ENCODE measurements at places on chromosomes 1 and 21. TPM values are rescaled to one million over a fixed set of nuclear protein-coding genes. Genes with fewer than 3 reads are reported as not detected.

GRCh38 chr1:207040181-207040533 lies 7.6 kb upstream of the C1orf116 start:
- no peak for DNase-seq

Gene PROX1
- polyA plus RNA-seq = 0.01 TPM

DNA sequence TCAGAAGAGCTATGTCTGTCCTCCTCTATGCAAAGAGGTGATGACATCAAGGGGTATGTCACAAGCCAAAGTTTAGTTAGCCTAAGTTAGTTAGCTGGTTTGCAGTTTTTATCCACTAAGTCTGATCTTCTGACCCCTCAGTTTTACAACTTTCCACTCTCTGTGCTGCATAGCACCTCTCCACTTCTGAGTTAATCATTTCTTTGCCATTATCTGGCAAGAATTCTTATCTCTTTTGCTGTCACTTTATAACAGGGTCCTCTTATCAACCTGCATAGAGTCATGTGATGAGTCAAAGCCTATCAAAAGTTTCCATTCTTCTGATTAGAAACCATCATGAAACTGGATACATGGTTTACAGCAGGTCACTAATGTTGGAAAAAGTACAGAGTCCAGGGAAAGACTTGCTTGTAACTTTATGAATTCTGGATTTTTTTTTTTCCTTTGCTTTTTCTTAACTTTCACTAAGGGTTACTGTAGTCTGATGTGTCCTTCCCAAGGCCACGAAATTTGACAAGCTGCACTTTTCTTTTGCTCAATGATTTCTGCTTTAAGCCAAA lies at the start of gene NR5A2:
TSS of gene NR5A2 (plus strand) at position 447 of the 560 bp plus-strand sequence. CDS start 138 bp downstream, outside the sequence.
- peak; percentile 80 for DNase-seq

Gene SPATA1
- polyA plus RNA-seq = 0.49 TPM

GRCh38 chr1:220754918-220755295 lies 6.8 kb downstream of the MTARC2 start:
- no peak for DNase-seq

Gene OR2M3
- polyA plus RNA-seq = not detected

Gene PTAFR
- polyA plus RNA-seq = 0.17 TPM

Gene KRTAP19-3
- polyA plus RNA-seq = not detected

GRCh38 chr1:233386336-233386735 lies 58.8 kb downstream of the MAP3K21 start:
- no peak for DNase-seq

DNA sequence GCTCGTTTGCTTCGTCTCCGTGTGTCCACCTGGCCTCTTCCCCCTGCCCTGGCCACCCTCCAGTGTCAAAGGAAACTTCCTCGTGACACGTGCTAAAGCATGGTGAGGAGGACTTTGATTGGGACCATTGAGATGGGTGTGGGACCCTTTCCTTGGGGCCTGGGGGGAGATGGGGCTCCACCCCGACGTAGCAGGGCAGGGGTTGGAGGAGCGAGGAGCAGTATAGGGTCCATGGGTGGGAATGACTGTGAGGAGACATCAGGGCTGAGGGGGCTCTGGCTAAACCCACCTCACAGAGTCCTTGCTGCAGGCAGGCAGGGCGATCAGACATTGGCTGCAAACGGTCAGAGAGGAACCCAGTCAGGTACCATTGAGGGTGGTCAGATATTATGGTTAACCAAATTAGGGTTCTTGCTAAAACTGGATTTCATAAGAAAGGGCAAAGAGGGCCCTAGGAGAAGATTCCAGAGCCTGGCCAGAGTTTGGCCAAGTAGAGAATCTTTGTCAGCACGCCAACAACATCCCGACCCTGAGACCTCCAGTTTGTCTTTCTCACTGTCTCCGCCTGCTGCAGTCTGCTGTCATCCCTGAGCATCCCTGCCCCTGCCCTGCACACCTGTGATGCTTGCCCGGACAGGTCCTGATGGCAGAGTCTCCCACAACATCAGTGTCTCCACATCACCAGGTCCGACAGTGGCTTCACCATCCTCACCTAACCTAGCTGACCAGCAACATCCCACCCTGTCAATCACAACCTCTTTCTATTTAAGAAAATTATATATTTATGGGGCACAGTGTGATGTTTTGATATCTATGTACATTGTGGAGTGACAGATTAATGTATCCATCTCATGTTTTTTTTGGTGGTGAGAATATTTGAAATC lies 8.0 kb downstream of the RNF187 start:
- DNase-seq = no peak

- DNase-seq = no peak
These were observed 13.5 kb upstream of the TNFRSF8 start for GRCh38 chr1:12049616-12050015.

- DNase-seq = no peak
These were observed 68.0 kb upstream of the AKT3 start for GRCh38 chr1:243917863-243918565.

Gene COL18A1
- 89.7 TPM for polyA plus RNA-seq

Gene SLC25A34
- 0.19 TPM for polyA plus RNA-seq

Gene RCSD1
- polyA plus RNA-seq = not detected

Gene MMEL1
- polyA plus RNA-seq = not detected

DNA sequence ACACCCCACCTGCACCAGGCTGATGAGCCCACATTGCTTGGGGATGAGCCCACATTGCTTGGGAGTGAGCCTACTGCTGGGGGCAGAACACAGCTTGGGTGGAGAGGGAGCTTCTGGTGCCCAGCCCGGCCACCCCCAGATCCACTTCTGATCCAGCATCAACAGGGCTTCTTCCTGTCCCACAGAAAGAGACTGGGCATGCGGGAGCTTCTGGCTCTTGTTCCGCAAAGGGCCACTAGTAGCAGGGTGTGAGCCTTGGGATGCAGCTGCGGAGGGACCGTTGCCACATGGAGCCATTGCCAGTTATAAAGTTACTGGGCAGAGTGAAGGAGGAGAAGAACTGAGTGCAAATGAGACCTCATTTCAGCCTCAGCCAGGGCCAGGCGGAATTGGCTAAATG lies 36.3 kb downstream of the PKP1 start:
- DNase-seq = no peak

- DNase-seq = no peak
These were observed 89.8 kb upstream of the ARHGAP29 start for GRCh38 chr1:94327001-94327690.

Gene SLC6A17
- 2.2 TPM for polyA plus RNA-seq

Gene CFHR1
- polyA plus RNA-seq = 0.63 TPM

DNA sequence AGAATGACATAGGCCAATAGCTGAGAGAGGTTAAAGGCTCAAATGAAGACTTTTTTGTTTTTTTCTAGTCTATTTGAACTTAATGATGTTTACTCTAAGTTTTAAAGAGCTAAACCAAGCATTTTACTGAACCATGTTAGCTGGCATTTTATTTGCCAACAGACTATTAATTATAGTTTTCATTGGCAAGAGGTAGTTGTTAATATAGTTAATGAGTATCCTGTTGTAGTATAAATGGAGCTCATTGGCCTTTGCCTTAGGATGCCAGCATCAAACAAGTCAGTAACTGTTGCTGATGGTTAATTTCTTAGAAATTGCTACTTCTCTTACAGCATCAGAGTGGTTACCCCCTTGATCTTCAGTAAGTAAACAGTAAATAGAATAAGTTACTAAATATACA lies 339.0 kb upstream of the B3GALT2 start:
- no peak for DNase-seq

- no peak for DNase-seq
These were observed 37.1 kb upstream of the ANGPTL7 start for GRCh38 chr1:11151826-11152612.

DNA sequence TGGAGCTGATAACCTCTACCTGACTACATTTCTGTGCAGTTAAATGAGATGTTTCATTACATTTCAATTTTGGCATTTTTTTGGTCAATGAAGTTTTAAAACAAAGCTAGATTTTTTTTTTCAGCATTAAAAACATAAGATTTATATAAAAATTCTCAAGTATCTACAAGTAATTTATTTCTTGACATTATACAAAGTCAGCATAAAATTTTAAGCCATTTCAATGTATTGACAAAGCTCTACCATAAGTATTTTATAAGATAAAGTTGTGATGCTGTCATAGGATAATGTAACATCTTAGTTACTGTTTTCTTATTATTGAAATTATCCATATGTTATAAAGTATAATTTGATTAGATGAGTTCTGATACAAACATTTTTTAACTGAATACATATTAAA lies 351.6 kb downstream of the PTBP2 start:
- no peak for DNase-seq

GRCh38 chr1:201625226-201625761 lies 86.4 kb downstream of the NAV1 start:
- DNase-seq = no peak

DNA sequence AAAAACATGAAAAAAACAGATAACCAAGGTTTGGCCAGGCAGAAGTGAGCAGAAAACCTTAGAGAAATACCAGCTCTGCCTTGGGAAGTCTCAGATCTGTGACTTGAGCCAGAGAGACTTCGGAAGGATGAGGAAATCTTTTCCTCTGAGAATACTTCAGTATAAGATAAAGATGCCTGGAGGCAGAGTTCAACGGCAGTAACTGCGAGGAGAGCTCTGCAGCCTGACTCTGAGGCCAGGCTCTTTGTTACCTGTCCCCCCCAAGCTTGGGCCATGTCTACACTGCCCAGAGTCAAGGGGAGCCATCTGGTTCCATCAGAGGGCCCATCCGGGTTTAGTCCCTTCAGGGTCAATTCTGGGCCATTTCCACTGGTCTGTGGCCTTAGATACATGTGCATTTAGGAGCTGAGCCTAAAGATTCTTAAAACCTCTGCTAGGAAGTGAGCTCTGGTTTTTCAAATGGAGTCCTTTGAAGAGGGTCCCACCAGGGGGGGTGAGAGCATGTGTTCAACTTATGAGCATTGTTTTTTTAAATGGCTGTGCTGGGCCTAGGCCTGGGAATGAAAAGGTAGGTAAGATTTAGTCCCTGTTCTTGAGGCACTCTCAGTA lies 8.7 kb downstream of the KIRREL1 start:
- DNase-seq = no peak

DNA sequence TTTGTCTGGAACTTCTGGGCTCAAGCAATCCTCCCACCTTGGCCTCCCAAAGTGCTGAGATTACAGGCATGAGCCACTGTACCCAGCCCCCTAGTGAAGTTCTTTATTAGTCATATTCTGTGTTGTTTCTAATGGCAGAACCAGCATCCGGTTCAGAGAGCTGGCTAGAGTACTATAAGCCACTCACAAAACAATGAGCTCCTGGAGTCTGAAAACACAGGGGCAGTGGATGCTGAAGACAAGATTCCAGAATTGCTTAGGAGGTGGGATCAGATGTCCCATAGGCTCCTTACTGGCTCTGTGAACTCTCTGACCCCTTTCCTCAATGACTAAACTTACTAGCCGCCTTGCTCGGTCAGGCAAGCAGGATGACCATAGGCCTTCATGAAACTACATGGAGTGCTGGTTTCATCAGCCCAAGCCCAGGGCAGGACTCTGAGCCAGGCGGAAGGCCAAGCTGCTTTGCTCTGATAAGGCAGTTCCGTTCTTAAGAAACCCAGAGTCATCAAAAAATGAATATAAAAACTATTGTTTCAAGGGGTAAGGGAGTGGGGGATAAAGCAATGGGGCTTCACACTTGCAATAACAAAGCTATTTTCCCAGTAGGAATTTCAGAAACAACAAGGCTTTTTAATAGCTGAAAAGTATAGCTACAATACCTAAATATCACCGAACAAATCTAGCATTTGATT lies 8.1 kb downstream of the MTHFR start:
- no peak for DNase-seq

DNA sequence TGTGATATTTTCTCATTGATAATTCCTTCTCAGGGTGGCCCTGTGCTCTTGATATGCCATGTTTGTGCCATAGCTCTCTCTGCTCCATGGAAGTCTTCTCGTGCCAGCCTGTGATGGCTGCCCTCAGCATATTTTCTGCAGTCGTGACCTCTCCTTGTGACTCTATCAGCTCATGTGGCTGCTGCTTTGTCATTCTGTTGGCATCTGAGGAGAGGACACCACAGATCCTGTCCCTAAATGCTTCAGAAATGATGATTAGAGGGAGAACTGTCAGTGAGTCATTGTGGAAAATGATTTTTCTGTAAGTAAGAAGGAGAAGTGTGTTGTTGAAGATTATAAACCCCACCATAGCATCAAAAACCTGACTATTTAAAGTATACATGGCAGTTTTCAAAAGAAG lies 286.0 kb downstream of the ADGRL2 start:
- no peak for DNase-seq

Gene ITLN2
- 0.22 TPM for polyA plus RNA-seq

DNA sequence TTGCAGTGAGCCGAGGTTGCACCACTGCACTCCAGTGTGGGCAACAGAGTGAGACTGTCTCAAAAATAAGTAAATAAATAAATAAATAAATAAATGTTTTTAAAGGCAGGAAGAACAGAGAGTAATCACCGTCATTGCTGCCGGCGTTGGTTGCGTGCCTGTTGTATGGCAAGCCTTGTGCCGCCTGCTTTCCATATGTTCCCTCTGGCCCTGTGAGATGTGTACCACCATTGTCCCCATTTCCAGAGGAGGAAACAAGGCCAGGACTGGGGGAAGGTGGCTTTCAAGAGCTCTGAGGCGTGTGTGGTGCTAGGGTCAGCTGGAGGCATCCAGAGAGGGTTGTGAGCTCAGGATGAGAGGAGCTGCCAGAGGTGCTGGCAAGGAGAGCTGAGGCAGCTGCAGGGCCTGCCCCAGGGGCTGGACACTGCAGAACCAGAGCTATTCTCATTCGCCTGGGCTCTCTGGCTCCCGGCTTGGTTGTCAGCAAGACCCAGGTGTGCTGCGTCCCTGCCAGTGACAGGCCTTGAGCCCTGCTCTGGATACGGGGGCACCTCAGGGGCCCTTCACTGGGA lies 5.2 kb upstream of the MARCKSL1 start:
- no peak for DNase-seq

DNA sequence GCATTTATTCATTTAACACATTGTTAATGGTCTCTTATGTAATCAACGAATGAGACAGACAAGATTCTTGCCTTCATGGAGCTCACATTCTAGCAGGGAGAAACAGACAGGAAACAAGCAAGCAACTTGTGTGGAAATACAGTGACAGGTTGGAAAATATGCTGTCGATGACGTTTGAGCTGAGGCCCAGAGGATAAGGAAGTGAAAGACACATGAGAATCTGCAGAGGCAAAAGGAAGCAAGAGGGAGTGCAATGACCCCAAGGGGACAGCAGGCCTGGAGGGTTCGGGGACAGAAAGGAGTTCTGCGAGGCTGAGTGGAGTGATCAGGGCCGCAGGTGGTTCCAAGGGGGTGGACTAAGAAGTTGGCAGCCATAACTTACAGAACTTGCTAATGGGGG lies 60.6 kb upstream of the AKT3 start:
- no peak for DNase-seq

DNA sequence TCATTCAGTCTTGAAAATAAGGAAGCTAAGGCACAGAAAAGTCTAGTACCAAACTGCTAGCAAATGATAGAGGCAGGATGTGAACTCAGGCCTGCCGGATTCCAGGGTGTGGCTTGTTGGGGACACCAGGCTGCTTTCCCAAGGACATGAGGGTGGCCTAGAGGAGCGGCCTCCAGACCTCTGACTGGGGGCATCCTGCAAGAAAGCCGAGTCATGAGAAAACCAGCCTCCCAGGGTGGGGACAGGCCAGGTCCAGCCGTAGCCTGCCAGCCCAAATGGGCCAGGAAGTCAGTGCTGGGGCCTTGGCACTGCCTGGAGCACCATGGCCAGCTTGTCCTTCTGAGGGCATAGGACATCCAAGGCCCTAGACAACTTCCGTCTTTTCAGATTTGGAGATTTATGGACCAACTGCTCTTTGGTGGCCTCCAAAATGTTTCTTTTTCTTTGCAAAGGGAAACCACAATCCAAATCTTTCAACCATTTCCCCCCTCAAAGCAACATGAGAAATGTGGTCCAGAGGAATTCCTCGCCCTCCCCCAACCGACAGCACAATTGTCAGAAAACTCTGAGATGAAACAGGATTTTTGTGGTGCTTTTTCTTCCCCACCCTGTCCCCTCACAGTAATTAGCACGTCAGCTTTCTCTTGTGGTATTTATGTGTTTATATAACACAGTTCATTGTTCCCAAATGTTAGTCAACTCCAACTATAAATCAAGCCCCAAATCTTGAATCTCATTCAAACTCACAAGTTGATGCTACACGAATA lies 212.3 kb downstream of the KAZN start:
- no peak for DNase-seq
